ENCODE measurements at places on chromosomes 4 and X.

DNA sequence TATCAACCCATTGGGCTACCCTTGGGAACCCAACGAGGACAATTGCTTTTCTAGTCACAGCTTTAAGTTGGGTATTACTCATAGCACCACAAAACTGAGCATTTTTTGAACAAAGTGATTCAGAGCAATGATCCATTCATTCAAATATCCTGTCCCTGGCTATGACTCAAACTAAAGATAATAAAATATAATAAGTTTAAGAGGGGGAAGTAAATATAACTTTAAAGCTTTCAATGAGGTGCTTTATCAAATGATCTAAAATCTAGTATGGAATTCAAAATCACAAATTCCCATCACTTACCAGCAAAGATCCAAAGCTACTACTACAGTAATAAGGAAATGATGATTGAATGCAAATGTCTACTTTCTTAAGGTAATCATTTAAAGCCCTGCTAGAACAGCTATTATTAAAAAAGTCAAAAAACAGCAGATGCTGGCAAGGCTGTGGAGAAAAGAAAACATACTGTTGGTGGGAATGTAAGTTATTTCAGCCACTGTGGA, 39.8 kb upstream of the S100G start:
- no peak for DNase-seq

DNA sequence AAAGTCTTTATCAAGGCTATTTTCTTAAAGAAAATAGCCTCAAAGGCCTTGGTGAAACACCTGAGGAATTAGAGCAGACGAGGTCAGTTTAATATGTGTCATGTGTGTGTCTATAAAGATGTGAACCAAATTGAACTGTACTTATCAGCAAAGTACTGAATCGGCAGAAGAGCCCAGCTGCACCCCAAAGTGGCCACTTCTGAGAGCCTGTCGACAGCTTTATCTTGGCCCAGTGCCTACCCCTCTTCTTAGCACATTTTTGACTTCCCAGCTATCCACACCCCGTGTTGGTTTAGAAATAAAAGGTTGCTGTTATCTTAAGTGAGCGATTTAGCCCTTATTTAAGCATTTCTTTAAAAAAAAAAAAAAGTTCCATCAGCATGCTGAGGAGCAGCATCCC, 329.7 kb downstream of the FBXW7 start:
- DNase-seq, result no peak

DNA sequence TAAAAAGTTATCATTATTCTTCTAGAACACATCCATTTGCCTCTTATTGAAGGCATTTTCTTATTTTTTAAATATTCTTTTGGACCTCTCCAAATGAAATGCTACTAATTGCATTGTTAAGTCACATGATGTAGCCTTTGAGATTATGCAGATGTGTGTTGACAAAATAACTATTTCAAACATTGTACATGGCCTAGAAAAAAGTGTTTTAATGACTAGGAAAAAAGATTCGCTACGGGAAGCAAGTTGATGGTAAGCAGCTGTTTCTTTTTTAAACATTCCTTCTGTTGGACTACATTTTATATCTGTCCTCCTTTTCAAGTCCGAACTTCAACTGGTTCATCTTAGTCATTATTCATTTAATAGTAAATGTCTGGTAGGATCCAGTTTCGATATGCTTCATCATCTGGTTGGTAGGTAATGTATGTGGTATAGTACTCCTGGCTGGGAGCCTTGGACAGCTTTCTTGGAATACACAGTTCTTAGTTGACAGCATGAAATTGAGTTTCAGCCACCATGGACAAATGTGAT, 34.3 kb upstream of the GUCY1A1 start:
- no peak for DNase-seq

- DNase-seq, result peak; percentile 57
These were observed 105.6 kb downstream of the CNKSR2 start for GRCh38 chrX:21479695-21480270.

DNA sequence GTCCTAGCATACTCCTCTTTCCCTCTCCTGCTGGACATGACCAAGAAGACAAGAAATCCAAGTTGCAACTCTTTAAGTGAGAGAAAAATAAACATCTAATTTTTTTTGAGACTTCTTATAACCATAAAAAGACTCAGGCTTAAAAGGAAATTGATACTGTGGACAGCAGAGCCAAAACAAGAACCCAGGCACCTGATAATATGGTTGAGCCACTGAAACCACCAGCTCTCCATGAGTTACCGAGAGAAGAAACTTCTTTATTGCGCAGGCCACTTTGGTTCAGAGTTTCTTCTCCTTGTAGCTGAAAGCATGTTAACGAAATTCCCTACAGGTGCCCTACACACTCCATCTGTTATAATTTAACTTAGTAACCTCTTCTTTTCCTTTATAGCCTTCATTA, 11.3 kb upstream of the SPCS3 start:
- no peak for DNase-seq

- no peak for DNase-seq
These were observed 953.4 kb downstream of the FAT4 start for GRCh38 chr4:126268106-126268505.

DNA sequence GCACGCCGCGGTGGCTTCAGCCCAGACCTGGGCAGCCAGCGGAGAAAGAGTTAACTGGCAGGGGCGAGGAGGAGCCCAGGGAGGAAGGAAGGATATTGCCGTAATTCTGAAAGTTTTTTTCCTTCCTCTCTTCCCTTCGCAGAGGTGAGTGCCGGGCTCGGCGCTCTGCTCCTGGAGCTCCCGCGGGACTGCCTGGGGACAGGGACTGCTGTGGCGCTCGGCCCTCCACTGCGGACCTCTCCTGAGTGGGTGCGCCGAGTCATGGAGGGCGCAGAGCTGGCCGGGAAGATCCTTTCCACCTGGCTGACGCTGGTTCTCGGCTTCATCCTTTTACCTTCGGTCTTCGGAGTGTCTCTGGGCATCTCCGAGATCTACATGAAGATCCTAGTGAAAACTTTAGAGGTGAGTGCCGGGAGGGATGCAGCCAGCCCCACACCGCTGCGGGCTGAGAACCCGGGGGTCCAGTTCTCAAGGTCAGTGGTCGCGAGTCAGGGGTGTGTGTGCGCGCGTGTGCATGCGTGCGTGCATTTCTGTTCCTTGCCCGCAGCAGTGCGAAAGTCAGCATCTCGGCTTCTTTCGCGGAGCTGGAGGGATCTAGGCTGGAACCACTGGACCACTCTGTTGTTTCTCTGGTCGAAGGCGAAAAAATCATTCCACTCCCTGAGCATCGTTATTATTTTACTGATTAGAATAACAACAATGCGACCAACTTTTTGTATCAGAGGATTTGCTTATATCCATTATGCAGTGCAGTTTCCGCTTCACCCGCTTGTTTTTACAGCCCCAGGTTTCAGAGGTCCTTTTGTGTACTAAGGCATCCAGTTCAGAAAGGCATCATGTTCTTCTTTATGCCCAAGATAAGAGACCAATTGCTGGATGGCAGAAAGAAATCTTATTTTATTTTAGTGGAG, 709 bp downstream of the GPAT3 start:
- no peak for DNase-seq

DNA sequence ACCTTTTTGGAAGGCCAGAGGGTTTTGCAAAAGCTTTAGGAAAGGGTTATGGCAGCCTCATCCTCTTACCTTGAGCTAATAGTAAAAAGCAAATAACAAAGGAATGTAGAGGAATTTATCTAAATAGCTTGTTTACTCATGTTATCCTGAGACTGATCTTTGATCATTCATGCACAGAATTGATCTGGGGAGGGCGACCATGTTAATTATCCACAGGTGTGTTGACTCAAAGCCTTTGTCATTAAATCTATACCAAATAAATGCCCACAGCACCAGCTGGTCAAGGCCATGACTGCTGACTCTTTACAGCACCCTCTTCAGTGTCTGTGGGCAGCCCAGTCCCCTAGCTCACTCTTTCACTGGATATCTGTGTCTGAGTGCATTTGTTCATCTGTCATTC, 22.8 kb upstream of the DCLK2 start:
- no peak for DNase-seq

DNA sequence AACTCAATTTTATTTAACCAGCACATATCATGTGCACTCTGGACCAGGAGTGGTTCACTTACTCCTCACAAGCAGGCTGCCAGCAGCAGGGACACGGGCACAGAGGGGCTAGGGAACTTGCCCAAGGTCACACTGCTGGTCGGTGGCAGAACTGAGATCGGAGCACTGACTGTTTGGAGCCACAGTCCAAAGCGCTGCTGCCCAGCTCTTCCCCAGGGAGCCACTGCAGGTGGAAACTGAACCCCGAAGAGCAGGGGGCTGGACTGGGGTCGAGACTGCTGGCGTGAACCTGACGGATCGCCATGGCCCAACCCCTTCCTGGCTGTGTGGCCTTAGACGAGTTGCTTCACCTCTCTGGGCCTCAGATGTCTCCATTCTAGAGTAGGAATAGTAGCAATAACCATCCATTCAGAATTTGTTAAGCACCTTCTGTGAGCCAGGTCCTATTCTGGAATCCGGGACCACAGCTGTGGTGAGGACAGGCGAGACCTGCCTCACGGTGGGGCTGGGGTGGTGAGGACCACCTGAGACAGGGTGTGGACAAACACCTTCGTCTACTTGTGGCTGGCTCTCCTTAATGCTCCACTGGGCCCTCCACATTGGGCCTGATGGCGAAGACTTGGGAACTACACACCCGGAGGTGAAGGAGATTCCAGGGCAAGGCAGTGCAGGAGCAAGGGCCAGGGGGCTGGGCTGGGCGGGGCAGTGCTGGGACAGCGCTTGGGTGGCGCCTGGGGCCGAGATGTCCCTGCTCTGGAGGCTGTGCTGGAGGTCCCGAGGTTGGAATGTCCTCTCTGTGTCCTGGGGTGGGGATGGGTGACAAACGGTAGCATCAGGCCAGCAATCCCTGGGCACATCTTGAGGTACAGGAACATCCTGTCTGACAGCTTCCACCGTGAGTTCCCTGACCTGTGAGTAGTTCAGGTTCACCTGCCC, 32.0 kb upstream of the KIAA0232 start:
- DNase-seq, result no peak

GRCh38 chr4:186724058-186724863, 605 bp upstream of the FAT1 start:
- DNase-seq, result no peak

DNA sequence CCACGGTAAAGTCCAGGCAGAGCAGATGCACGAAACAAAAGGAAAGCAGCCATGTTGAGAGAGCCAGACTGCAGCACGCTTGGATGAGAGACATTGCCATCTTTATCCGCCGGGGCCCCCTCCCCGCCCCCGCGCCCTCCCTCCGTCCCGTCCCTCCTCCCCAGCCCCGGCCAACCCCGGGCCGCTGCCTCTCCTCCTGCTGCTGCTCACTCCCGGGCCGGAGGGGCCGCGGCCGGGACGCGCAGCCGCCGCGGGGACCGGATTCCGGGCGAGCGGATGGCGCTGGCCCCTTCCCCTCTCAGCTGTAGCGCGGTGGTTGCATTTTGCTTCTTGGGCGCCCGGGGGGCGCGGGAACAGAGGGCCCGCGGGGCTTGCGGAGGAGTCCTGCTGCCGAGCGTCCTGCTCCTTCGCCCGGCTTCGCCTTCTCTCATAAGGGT, 542 bp downstream of the RNF150 start:
- DNase-seq, result no peak

GRCh38 chr4:149897783-149898182, 82.1 kb upstream of the IQCM start:
- DNase-seq, result no peak

GRCh38 chrX:44767308-44767707, 76.5 kb upstream of the DUSP21 start:
- DNase-seq, result no peak

- DNase-seq, result no peak
These were observed 123.9 kb downstream of the UCHL1 start for GRCh38 chr4:41380511-41381157.

DNA sequence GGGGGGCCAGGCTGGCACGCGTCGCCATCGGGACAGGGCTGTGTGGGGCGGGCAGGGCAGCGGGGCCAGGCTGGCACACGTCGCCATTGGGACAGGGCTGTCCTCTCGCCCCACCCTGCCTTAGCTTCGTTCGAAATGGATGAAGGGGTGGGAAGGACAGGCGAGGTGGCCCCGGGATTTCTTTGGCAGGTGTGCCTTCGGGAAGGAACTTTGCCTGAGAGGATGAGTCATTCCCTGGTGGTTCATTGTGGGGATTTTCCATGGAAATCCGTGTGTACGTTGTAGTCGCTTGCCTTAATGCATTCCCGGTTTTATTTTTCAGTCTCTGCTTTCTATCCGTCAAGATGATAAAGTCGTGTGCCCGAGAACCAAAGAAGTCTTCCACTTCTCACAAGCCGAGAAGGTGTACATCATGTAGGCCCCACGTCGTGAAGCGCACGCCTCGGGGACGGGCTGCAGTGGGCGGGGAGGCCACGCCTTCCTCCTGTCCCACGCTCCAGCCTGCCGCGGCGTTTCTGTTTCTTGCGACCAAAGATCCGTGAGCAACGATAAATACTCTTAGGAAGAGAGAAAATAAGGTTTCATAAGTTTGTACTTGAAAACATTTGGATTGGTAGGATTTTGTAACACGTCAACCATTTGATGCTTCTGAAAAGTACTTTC, 8.1 kb upstream of the UVSSA start:
- DNase-seq, result no peak

DNA sequence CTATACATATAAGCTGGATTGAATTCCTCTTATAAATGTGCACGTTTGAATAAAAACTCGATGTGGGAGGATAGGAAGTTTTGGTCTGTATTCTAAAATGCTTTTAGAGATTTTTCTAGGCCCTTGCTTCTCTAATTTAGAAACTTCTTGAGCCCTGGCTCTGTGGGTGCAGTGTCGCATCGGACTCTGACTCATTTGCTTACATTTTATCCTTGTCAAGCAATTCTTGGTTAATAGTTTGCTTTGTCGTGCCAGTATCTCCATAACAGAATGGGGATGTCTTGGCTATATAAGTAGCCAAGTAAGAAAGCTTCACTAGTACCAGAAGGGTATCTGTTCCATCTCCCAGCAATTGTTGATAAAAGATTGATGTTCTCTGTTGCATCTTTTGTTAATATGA, 10.7 kb downstream of the SGMS2 start:
- no peak for DNase-seq

DNA sequence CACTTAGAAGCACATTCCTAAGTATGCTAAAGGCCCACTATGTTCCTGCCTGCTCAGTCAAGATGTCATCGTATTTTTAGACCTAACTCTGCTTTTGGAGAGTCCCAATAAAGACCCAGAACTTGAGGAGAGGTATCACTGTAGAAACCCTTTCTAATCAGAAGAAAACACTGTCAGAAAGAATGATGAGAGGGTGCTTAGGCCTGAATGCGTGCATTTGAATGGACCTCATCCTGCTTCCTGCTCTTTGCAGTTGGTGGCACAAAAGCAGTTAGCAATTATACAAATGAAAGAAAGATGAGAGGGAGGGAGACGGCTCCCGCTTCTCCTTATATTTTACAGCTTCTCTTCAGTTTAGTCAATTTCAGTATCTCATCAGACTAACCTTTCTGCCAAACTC, 987.2 kb downstream of the CCSER1 start:
- no peak for DNase-seq

- DNase-seq, result no peak
These were observed 57.1 kb upstream of the NOCT start for GRCh38 chr4:138958519-138958918.

- no peak for DNase-seq
These were observed 22.7 kb upstream of the PRPS2 start for GRCh38 chrX:12768491-12768890.

All from NCI-H2081 (cell line).